ENCODE measurements at places on chromosomes 1 and 21.

- DNase-seq = no peak
These were observed 9.4 kb downstream of the PRDM15 start for GRCh38 chr21:41869771-41870170.

GRCh38 chr1:198068285-198068684 is 88.5 kb upstream of the NEK7 start:
- no peak for DNase-seq

DNA sequence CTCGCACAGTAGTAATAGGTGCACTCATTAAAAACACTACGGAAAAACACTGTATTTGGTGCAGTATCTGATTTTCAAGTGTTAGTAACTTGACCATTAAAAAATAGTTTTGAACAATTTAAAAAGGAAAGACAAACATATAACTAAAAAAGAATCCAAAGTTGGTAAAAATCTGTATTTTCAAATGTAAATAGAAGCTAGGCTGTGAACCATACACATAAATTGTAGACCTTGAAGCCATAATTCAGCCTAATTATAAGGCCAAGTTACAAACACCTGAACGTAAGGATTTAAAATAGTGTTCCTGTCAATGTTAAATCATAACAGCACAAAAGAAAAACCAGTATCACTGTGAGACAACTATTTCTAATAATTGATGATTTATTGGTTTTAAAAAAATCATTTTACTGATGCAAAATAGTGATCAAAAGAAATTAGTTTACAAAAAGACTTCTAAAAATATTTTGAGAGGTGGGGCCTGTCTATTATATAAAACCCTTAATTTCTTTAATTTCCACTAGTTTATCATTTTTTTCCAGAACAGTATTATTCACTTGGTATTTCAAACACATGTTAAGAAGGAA is 4.5 kb downstream of the IRF2BP2 start:
- DNase-seq = no peak

- DNase-seq = no peak
These were observed 59.7 kb downstream of the MRPL37 start for GRCh38 chr1:54259546-54260140.

- no peak for DNase-seq
These were observed 478 bp upstream of the PRDM2 start for GRCh38 chr1:13699510-13699909.

DNA sequence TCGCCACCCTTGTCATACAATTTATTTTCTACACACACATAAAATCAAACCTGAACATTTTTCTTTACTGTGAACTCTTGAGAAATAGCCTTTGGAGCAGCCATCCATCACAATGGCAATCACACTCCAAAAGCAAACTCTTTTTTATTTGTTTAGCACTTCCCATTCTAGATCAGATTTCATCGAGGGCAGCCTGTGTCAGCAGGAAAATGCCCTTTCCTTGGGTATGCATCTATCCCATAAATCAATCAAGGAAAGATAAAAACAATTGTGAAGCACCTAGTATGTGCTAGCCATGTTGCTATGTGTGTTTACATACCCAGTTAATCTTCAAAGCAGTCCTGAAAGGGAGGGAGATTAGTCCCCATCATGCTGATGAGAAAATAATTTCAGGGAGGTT is 484.1 kb upstream of the USP24 start:
- DNase-seq = no peak

GRCh38 chr1:18803151-18803791 is 56.2 kb downstream of the TAS1R2 start:
- no peak for DNase-seq

DNA sequence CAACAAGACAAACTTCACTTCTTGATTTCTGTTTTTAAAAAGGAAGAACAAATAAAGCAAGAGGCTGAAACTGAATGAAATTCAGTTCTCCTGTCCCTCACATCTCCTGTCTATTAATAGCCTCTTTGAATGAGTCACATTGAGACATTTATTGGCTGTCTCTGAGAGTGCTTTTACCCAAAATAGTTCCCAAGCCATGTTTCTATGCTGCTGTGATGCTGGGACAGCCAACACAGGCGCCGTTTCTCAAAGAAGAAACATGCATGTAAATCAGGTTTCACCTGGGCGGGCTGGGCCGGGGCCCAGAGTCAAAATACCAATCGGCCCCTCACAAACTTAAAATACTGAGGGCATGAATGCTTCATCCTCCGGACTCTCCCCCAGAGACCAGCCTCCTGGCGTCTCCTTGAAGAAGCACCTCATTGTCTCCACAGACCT is 105.2 kb downstream of the EDEM3 start:
- DNase-seq = no peak

DNA sequence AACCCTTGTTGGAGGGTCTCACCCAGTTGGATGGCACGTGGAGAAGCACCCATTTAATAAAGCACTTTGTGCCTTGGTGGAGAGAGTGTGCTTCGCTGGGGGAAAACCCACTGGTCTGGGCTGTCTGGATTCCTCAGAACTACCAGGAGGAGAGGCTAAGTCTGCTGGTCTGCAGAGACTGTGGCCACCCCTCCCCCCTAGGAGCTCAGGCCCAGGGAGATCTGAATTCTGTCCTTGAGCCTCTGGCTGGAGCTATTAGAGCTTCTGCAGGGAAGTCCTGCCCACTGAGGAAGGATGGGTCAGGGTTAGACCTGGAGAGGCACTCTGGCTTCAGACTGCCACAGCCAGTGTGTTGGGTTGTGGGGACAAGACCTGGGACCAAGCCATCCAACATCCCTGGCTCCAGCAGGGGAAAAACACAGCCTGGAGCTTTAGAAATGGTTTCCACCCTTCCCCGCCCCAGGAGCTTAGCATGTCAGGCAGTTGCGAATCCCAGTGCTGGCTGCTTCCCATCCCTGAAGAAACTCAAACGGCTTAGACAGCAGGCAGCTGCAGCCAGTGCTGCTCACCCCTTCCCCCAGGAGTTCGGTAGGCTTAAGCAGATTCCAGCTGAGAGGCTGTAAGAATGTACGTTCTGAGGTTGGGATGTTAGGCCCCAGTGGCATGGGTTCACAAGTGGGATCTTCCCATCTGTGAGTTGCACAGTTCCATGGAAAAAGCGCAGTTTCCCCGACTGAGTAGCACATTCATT is 288.3 kb downstream of the TGFB2 start:
- DNase-seq = no peak

DNA sequence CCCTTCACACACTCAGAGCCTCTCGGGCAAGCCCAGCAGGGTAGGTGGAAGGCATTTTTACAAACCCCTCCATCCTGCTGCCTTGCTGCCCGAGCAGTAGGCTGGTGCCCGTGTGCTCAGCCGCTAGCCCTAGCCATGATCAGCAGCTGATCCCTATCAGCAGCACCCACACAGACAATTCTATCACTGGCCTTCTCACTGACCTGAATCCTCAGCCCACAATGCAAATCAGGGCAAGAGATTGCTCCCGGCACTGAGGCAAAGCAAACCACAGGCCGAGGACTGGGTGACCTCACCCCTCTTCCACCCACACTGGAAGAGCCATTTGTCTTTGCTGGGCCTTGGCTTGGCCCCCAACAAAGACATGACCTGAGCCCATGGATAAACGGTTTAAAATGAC is 895 bp upstream of the PDZK1 start:
- no peak for DNase-seq

GRCh38 chr1:180881806-180882509 is 30.7 kb upstream of the KIAA1614 start:
- no peak for DNase-seq

DNA sequence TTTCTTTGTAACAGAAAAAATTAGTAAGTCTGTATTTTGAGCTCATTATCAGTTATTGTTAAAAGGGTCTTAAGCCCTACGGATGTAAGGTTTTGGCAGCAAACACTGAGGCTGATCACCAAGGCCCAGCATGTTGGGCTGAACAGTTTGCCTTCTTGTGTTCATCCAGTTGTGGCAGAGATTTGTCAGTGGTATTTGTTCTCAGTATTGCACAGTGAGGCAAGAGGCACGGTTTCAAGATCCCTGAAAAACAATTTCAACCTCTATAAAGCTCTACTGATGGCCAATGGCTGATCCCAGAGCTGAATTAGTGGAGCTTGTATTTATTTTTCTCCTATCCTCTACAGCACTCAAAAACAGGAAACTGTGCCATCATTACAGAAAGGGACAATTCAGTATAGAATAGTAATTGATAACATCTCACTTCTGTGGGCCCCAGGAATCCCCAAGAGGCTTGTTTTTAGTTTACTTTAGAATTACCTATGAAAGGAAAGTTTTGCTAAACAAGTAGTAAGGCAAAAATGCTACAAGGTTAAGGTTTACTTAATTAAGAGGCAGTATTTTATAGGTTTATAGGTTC is 191.8 kb upstream of the RAB4A start:
- DNase-seq = no peak

- DNase-seq = no peak
These were observed 189.0 kb upstream of the ZRANB2 start for GRCh38 chr1:71269818-71270217.
